T-helper 17 cell (primary cell): ENCODE measurements at places on chromosomes 12 and 14.

GRCh38 chr14:97878727-97879126, 1081.5 kb downstream of the VRK1 start:
- no peak overlapping the region for H3K27ac ChIP-seq
- H3K36me3 ChIP-seq, result no peaks in the 10 kb centered on the region
- H3K4me3 ChIP-seq, result no peak overlapping the region

DNA sequence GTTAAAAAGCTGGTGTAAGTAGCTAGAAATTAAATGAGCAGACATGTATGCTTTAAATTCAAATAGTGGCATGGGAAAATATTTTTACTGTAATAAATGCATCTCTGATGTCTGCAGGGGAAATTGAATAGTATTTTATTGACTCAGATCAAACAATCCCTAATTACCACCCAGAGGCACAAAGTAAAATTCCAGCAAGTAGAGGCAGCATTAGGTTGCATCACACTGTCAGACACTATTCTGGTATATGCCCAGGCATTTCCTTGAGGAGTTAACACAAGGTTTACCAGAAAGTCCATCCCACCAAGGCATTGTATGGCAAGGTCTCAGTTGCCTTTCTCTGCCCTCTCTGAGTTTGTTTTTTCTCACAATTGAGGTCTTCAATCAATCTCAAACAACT, 201.6 kb upstream of the KITLG start:
- no peaks in the 10 kb centered on the region for H3K36me3 ChIP-seq
- no peak overlapping the region for H3K4me3 ChIP-seq
- no peak for DNase-seq

- no peaks in the 10 kb centered on the region for H3K36me3 ChIP-seq
- no peak for DNase-seq
- H3K4me1 ChIP-seq, result no peaks in the 10 kb centered on the region
- H3K4me3 ChIP-seq, result no peak overlapping the region
- no peak overlapping the region for H3K27ac ChIP-seq
Measured at GRCh38 chr14:58048219-58048618, 103.8 kb downstream of the ARMH4 start.

DNA sequence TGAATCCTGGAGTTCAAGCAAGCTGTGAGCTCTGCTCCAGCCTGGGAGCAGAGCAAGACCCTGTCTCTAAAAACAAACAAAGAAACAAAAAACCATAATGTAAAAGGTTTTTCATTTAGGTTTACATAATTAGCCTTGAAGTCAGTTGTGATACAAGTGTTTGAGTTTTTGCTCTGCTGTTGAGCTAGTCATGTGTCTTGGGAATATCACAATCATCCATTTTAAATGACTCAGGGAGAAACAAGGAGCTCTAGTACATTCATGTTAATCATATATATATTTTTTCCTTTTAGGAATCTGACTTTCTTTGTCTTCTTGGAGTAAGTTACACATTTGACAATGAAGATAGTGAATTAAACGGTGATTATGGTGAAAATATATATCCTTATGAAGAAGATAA, 12.9 kb downstream of the MIA2 start:
- no peak overlapping the region for H3K27ac ChIP-seq
- no peak overlapping the region for H3K4me3 ChIP-seq
- H3K27me3 ChIP-seq, result peaks cover 16% of the 10 kb centered on the region
- no peaks in the 10 kb centered on the region for H3K36me3 ChIP-seq
- H3K4me1 ChIP-seq, result peaks cover 3% of the 10 kb centered on the region

DNA sequence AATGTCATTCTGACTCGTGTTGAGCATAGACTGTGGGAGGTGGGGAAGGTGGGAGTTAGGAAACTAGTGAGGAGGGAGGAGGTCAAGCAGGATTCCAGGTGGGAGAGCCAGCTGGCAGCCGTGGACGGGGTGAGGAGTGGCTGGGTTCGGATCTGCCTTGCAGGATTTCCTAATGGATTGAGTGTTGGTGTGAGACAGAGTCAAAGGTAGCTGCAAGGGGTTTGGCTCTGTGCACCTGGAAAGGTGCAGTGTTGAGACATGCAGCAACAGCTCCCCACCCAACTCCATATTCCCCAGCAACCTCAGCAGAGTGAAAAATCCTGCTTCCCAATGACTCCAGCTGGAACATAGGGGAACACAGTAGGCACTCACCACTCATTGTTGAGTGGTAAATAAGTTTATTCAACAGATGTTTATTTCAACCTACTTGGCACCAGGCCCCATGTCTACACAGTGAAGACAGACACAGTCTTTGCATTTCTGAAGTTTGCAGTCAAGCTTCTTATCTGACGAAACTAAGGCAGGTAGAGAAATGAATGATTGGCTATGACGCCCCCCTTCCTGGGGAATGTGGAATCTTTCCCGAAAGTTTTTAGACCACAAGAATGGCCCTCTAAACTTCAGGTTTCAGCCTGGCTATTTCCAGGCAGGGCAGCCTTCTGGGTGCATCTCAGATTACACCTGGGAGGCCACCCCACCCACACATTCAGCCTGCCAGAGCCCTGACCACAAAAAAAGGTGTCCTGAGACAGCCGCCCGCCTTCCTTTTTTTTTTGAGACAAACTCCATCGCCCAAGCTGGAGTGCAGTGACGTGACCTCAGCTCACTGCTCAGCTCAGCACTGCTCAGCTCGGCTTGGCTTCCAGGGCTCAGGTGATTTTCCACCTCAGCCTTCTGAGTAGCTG, 37.9 kb upstream of the PLEKHG6 start:
- H3K27me3 ChIP-seq, result peaks cover 21% of the 10 kb centered on the region
- no peaks in the 10 kb centered on the region for H3K4me1 ChIP-seq
- H3K36me3 ChIP-seq, result no peaks in the 10 kb centered on the region
